Peyer's patch (tissue), 4 donors: ENCODE measurements at places on chromosomes 2 and 18. TPM values are rescaled to one million over a fixed set of nuclear protein-coding genes. Genes with fewer than 3 reads are reported as not detected.

CIB4 gene
- total RNA-seq, result not detected

CCDC141 gene
- 11.6 TPM for total RNA-seq

ZNF521 gene
- total RNA-seq, result 7.9 TPM

SCTR gene
- not detected for total RNA-seq

HAUS1 gene
- 54.8 TPM for total RNA-seq

RPRM gene
- total RNA-seq, result 0.85 TPM

ANTXR1 gene
- total RNA-seq, result 17.7 TPM

DNAJC5G gene
- total RNA-seq, result not detected
